Activated CD4-positive, alpha-beta T cell treated with anti-CD3 and anti-CD28 coated beads, Interleukin-2, amount 50 U/mL, for 1 hour (primary cell): ENCODE measurements at places on chromosomes 5 and 9.

DNA sequence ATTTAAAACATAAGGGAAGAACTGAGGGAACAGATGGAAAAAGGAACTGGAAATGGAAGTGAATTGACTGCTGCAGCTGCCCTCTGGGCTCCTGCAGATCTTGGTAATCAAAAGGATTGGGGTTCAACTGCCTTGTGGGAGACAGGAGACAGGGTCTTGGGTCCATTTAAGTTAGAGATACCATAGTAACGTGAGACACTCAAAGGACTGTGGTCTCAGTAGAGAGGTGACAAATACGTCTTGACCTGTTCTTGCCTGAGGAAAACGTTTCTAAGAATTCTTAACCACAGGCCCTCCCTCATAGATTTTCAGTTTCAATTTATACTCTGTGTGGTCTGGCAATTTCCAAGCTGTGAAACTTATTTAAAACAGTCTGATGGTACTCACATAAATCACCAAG lies 100.8 kb upstream of the DHFR start:
- no peak for DNase-seq

DNA sequence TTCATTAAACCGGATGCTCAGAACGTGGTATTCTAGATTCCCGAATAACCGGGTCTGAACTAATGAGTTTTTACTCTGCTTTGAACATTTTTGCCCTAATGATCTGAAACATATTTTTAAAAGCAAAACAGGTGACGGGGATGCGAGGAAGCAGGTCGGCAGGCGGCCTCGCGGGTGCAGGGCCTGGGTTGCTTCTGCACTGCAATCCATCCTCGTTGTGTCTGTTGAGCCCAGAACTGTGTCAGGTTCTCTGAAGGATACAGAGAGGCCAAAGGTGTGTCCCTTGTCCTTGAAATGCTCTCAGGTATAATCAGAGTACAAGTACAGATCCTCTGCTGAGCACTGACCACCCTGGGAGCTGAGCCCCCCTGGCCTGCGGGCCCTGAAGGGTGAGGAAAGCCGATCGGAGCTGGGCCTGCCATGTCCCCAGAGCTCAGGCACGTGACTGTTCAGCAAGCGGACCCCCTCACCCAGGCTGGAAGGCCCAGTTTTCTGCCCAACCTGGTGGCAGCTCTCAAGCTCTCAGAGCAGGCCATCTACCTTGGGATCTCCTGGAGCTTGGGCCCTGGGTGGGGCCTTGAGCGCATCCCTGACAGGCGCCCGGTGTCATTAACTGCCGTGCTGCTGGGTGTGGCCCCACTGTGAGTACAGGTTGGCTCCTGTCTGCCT lies 151.8 kb downstream of the OLFM1 start:
- DNase-seq: no peak

- DNase-seq: no peak
Measured at GRCh38 chr9:104740621-104741020, 6.9 kb upstream of the NIPSNAP3A start.

- no peak for DNase-seq
Measured at GRCh38 chr5:104937598-104937997, 1375.0 kb upstream of the NUDT12 start.

DNA sequence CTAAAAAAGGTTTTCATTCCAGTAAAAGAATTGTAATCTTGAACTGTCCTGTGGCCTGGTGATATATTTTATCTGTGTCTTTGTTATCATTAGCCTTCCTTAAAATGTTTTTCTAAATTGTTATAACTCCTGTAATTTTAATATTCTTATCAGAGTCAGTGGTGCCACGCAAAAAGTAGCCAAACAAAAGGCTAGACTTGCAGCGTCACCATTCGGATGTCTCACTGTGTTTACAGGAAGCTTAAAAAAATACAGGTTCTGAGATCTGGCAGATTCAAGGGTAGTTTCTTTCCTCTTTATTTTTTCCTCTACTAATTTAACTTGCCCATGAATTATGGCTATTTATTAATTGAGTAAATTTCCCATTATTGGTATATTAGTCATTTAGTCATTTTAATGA lies 362.3 kb downstream of the MAT2B start:
- DNase-seq: no peak
